ENCODE measurements at places on chromosomes 16 and 17.
A peak's percentile ranks its signal among the peaks of the same experiment; 100 is the strongest.

DNA sequence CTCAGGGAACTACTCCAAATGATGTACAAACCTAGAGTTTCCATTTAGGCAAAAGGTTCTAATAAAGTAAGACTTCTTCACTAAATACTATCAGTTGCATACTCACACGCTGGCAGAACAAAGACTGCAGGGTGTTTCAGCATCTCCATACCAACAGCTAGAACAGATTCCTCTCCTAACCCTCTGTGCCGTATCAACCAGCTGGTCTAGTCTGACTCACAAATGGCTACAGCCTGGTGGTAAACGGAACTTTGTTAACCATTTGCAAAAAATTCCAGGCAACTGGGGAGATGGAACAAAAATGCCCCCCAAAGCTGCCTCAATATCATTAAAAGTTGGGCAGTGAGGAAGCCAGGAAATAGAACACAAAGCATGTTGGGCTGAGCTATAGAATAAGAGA is 217.1 kb downstream of the GRIN2A start:
- DNase-seq, result no peak

DNA sequence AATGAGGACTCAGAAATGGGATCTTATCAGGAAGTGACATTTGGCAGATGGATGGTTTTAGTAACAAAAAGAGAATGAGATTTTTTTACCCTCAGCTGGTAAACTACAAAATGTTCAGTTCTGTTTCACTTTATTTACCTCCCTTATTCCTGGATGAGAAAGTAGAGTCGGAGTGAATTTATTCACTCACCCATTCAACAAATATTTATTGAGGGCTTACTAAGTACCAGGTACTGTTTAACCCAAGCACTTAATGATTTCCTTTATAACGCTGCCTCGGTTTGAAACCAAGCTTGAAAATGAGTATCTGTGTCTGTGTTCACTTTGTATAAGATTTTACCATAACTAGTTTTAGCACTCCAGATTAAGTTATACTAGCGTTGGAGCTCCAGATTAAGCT is 38.1 kb downstream of the CDRT15 start:
- no peak for DNase-seq

GRCh38 chr16:29821643-29822115 is 1.4 kb downstream of the MVP start:
- DNase-seq, result no peak

DNA sequence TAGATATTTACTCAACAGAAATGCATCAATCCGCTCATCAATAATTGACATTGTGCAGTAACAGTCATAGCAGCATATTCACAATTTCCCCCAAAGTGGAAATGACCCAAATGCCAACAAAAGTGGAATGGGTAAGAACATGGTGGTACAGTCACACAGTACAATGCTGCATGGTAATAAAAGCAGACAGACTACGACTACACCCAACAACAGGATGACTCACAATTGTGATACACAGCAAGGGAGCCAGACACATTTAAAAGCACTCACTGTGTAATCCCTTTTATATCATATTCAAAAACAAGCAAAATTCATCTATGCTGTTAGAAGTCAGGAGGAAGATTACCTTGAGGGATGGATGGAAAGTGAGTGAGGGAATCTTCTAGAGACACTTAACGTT is 76.5 kb upstream of the NUDT7 start:
- DNase-seq, result no peak

DNA sequence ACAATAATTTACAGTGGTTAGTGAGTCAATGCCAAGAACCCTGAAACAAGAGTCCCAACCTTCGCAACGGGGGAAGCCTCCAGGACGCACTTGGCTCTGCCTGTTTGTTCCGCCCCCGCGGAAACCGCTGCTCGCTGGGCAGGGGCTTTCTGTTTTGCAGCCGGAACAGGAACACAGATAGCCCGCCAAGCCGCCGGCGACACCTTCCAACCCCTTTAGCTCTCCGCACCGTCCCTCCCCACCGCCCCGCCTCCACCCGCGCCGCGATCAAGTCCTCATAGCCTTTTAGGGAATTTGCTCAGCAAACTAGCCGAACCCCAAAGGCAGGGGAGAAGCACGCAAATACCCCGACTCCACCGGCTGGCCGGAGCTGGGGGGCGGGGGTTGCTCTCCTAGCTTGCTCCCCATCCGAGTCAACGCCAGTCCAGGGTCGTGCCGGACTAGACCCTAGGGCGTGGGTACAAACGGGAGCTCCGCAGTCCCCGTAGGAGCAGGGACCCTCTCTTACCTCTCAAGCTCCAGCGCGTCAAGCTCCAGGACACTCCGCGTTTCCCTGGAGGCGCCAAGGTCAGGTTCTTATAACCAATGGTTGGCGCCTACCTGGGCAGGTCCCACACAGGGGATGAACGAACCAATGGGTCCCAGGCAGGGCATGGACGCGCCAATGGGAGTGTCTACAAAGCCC is at the start of gene SLFN13:
Gene SLFN13 (minus strand): TSS at position 553 of the 685 bp plus-strand sequence. CDS start 3,086 bp downstream, outside the sequence.
- peak; percentile 91 for DNase-seq

DNA sequence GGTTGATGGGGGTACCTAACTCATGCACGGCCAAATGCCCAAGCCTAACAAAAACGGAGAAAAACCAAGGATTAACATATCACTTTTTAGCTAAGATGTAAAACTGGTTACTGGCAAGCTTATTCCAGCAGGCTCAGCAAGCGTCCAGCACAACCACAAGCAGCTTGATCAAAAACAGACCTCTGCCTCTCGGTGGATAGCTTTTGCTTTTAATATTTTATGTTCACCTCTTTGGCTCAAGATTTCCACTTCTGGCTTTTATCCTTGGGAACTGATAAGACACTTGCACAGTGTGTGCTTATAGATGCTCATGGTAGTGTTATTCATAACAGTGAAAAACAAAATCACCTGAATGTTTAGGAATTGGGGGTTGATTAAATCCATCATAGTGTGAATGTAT is 206.9 kb upstream of the CACNG5 start:
- no peak for DNase-seq

GRCh38 chr17:18314059-18314730 is 599 bp downstream of the TOP3A start:
- DNase-seq, result no peak

DNA sequence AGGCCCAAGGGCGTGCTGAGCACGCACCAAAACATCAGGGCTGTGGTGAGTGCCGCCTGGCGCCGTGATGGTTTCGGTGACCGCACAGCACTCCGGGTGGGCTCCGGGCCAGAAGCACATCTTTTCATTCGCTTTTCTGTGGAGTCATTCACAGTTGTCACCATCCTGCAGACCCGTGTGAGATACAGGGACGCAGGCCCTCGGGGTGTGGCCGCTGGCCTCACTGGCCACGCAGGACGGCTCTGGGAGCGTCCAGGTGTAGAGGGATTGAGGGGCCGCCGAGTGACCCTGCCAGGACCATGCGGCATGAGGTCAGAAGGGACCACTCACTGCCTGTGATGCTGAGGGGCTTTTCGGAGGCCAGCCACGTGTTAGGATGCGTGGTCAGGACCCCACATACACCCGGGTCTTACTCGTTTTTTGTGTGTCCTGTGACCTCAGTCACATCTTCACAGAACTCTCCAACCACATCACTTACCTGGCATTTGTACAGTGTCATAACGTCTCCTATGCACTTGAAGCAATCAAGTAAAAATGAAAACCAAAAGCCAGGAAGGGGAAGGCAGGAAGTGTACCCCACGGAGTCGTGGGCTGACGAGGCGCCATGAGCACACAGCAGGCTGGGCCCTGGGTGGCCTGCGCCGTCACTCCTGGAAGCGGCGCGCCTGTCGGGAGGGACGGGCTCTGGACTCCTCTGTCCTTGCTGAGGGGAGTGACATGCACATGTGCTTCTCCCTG is 7.8 kb downstream of the ACSF3 start:
- DNase-seq, result no peak

- no peak for DNase-seq
Measured at GRCh38 chr17:76296186-76296585, 11.9 kb downstream of the QRICH2 start.
